ENCODE measurements at places on chromosomes 5 and 9. TPM values are rescaled to one million over a fixed set of nuclear protein-coding genes. Genes with fewer than 3 reads are reported as not detected.

ITK gene
- under 0.01 TPM for total RNA-seq

IFNE gene
- total RNA-seq = 3.3 TPM

GNA14 gene
- 0.57 TPM for total RNA-seq

SHOC1 gene
- under 0.01 TPM for total RNA-seq

MYMK gene
- total RNA-seq = not detected

HCN1 gene
- total RNA-seq = not detected
